ENCODE measurements at places on chromosomes 12 and 14.

DNA sequence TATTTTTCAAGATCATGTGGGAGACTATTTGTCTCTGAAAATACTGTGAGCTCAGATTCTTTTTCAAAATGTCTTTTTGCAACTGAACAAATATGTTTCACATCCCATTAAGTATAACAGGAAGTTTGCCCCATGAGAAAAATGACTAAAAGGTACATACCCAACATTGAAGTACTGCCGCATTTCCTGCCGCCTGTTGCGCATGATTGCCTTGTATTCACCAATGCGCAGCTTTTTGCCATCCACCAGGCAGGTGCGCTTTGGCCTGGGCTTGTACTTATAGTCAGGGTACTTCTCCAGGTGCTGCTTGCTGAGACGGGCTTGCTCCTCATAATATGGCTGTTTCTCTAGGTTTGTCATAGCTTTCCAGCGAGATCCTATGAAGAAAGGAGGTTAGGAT is 413.2 kb downstream of the SOX5 start:
- ATAC-seq, result no peak

DNA sequence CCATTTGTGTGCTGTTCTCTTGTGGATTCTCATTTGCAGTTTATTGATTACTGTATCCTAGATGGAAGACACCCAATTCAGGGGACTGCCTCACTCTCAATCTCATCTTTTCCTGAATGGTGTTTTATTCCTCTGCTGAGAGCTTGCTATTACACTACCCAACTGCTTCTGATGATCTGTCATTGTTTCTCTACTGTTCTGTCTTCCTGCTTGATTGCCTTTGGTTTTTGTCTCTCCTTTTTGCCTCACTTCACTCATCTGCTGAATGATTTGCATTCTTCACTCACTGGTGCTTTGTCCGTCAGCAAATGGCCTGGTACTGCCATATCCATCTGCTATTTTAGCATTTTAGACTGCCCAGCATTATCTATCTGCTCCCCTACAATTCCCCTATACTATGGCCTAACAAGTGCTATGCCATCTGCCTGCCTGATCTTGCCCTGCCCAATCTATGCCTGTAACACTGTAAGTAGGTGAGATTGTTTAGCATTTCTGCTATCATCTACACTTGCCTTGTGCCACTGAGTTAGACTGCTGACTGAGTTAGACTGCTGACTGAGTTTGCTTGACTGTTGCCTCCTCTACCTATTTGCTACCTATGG is 335.1 kb downstream of the GPHN start:
- no peak for ATAC-seq

DNA sequence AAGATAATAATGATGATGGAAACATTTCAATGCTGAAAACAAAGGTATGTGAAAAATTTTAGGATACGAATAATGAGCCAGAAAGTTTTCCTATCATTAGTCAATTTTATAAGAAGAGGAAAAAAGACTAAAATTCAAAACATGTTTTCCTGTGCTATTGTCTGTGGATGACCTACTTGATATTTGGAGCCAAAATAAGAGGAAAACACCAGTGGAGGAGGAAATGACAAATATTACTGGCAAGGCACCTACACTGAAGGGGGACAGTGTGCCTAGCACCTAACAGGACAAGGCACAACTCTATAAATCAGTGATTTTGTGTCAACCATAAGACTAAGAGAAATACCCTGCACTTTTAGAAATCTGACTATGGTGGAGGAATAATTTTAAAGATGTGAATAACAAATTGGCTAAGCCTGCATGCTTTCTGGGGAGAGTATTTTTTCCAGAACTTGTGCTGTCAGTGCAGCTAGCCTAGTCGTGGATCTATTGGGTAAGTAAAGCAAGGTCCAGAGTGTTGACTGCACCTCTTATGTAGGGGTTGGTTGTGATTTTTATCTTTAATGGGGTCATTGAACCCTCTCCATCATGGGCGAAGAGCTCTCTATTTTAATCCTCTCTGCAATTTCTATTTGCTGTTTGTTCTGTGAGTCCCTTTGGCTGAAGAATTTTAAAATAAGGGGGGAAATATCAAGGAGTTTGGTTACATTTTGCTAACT is 398.0 kb downstream of the TMTC2 start:
- no peak for ATAC-seq

DNA sequence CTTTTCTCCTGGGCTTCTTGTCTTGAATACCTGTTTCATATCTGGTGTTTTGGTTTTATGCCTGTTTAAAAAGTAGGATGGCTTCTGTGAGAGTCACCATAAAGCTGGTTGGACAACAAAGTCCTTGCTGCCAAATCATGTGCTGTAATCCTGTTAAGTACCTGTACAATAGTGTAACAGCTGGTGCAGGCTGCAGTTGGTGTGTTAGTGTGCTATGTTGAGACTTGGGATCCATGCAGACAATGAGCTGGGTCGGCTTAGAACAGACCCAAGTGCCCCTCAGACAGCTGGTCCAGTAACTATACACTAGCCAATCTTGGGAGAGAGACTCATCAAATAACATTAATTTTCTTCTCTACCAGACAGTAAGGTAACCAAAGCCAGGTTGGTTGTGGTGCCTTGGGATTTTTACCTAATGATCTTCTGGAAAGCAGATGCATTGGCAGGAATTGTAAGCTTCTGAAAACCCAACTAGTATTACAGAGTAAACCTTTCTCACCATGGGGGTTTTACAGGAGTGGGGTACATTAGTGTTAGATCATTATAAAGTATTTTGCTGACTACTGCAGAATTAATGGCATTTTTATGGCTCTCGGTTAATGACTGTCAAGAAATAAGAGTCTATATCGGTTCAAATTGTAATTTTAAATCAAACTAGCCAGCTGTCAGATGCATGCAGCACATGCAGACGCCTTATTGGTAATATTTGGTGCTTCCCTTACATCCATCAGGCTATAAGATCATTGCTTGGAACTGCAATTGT is 231.2 kb downstream of the PDZRN4 start:
- ATAC-seq, result no peak

DNA sequence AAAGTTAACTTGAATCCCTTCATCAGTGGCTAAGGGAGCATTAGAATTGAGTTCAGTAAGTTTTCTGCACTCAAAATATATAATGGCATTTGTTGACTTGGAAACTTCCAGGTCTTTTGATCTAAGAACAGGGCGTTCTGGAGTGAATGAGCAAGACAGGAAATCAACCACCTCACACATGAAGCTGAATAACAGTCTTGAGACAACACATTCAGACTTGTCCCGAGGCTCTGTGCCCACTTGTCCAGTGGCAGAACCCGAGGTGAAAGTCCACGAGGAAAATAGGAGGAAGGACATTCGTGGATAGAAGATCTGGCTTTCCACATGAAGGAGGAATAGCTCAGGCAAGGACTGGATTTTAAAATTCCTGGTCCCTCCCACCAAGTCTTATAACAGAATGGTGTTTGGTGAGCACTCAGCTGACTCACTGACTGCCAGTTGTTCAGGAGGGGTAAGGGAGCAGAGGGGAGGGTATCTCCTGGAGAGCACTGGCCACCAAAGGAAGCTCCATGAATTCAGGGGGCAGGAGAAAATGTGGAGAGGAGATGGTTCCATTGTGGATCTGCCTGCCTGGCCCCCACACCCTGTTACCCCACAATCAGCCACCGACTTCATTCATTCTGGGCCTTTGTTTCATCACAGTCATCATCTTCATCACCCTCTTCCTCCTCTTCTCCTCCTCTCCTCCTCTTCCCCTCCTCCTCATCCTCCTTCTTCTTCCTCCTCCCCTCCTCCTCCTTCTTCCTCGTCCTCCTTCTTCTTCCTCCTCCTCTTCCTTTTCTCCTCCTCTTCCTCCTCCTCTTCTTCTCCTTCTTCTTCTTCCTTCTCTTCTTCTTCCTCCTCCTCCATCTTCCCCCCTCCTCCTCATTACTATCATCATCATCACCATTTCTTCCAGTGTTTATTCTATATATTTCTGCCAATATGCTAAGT is 620.1 kb downstream of the MED13L start:
- no peak for ATAC-seq

GRCh38 chr14:77489041-77489440 is 9.6 kb downstream of the ISM2 start:
- ATAC-seq, result no peak

DNA sequence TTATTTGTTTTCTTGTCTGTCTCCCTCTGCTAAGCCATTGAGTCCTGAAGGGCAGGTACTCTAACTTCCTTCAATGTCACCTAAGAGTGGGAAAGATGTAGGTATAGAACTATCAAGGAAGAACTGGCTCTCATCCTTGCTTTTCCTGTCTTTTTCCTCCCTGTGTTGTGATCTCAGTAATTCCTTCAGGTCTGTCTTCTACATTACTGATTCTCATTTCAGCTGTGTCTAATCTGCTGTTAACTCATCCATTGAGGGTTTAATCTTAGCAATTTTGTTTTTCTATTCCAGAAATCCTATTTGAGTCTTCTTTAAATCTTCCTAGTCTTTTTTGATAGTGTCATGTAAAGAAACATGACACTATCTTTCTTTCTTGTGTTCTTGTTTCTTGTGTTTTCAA is 124.5 kb upstream of the PLXNC1 start:
- ATAC-seq, result no peak

DNA sequence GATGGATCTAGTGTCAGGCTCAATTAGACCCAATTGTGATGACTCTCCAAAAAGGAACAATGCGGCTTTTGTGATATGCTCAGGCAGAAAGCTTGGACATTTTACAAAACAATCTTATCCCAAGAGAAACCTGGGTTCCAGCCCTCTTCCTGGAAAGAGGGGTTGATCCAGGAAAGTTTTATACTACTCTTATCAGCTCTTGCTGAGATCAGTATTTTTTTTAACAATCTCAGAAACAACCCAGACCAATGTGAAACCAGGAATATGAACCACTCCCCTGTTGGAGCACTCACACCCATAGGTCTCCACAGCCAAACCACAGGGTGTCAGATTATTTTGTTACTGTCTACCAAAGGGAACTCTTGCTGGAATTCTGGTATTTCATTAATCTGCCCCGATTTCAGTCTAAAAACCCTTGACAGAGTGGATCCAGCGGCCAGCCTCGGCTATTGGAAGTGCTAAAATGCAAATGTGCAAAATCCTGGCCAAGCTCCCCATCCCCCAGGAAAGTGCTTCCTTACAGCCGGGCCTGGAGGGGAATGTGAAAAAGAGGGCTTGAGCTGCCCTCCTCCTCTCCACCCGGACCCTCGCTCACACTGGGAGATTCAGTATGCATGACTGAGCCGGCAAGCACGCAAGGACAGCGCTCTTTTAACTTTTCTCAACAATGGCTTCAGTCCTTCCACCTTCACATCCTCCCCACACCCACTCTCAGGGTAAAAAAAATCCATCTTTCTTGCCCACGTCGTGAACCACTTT is 4.0 kb downstream of the FBXL14 start:
- no peak for ATAC-seq

- no peak for ATAC-seq
These were observed 3.5 kb upstream of the KLRD1 start for GRCh38 chr12:10304161-10304574.

- ATAC-seq, result no peak
These were observed 339.2 kb downstream of the ACSS3 start for GRCh38 chr12:81417056-81417455.

GRCh38 chr12:116703214-116703795 is 34.6 kb downstream of the SPRING1 start:
- peak; percentile 53 for ATAC-seq

DNA sequence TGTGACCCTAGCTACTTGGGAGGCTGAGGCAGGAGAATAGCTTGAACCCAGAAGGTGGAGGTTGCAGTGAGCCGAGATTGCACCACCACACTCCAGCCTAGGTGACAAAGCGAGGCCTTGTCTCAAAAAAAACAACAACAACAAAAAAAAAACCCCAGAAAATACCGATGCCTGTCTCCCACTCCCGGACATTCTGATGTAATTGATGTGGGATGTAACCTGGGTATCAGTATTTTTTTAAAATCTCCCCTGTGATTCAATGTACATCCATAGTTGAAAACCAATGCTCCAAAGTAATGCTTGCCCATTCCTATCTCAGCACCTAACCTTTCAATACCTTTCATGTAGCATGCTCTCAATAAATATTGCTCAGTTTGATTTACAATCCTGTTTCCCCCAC is 11.7 kb upstream of the TMED10 start:
- no peak for ATAC-seq

DNA sequence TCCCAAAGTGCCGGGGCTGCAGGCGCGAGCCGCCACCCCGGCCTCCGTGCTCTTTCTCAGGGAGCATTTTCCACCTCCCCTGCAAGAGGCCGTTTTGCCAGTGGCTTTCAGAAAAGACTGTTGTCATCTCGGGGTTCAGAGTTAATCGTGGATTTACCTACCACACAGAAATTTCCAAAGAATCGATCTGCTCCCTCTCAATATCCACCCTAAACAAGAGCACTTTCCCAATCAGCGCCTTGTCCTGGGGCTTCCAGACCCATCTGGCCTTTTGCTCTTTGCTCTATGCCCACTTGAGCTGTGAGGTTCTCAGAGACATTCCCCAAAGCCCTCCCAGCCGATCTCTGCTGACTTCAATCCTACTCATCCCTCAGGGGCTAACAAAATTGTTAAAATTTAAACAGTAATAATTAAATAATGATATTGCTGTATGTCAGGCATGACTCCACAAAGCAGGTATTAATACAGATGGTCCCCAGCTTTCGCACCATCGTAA is 86.6 kb downstream of the NINJ2 start:
- no peak for ATAC-seq

- ATAC-seq, result no peak
These were observed 53.7 kb upstream of the COCH start for GRCh38 chr14:30820674-30821073.

DNA sequence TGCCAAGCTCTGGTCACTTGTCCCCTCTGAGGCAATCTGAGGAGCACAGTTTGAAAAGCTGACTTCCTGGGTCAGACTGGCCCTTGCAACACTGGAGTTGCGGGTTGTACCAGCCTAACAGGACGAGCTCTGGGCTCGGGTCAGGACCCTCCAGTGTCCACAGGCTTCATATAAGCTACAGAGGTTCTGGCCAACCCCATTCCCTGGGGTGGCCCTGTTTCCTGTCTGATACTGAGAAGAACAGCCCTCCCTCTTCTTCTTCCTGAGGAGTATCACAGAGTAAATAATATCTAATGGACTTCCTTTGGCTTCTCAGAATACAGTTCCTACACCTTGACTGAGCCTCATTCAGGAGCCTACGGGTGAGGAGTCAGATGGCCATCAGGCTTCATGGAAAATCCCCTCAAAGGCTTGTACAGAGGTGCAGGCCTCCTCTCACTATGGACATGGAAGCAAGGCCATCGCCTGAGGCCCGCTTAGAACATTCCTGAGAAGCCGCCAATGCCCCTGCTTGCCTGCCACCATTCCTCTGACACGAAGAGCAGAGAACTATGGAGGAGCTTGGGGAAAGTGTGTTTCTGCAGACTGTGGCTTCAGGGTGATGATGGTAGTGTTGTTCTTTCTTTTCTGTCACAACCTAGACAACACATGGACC is 28.5 kb upstream of the ANO2 start:
- no peak for ATAC-seq

DNA sequence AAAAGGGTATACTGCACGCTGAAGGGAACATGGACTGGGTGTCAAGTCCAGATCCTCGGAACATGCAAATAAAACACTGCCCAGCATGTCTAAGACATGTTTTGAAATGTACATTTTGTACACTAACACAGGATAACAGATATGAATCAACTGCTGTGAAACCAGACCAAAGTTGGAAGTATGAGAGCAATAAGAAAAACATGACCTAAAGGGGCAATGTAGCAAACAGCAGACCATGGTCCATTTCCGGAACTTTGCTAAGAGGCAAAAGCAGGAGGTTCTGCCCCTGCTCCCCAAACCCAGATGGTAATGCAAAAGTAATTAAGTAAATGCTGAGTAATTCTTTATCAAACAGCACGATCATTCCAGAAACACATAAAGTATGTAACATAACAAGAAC is 125.2 kb downstream of the SLC25A21 start:
- no peak for ATAC-seq

- no peak for ATAC-seq
These were observed 220.5 kb downstream of the BCAT1 start for GRCh38 chr12:24728366-24728765.
